ENCODE measurements at places on chromosomes 7 and 10.

DNA sequence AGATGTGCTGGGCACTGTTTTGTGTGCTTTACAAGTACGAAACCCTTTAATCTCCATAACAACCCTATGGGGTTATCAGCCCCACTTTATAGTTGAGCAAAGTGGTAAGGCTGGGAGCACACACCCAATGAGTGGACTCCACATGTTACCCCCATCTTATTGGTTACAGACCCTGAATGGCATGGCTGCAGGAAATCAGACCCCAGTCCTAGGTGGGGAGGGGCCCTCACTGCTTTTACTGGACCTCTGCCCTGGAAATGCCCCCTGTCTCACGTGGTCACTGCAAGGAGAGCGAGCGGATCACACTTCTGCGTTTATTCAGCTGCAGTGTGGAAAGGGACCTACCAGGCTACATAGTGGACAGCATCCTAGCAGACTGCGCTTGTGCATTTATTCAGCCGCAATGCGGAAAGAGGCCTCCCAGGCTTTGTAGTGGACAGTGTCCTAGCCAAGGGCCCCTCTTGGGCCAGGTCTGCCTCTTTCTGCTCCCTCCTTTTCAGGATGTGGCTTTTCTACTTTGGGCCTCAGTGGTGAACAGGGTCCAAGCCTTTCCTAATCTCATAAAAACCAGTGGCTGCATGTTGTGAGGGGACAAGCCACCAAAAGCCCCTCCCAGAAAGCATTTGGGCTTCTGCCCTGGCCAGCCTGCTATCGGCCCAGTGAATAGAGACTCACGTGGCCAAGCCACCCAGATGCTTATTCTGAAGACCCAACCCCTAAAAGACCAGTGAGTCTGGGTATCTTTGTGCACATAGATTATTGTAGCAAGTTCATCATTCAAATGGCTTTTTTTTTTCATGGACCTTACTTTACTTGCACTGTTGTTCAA, 405.7 kb upstream of the RNF32 start:
- DNase-seq, result no peak

- no peak for DNase-seq
Measured at GRCh38 chr7:40775877-40776276, 641.1 kb downstream of the SUGCT start.

DNA sequence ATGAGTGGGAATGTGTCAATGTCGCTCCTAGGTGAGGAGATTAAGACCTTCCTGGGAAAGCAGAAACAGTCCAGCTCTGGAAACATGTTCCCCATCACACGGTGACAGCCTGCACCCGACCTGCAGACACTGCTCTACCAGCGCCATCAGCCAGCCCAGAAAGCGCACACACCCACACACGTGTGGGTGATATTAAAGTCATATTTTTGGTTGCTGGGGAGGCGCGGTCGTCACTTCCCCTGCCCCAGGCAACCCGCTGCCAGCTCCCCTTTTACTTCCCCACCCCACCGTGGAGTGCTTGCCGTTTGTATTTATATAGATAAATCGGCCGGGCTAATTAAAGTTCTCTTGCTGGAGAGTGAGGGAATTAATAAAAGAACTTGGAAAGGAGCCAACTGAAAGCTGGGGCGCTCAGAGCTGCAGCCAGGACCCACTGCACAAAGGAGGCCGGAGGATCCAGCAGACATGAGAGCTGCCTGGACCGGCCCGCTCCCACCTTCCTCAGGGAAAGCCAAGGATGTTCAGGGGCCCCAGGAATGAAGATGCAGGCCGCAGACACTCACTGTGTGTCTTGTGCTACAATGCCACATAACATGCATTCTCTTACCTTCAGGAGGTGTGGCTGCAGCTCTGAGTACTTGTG, 145.2 kb upstream of the UNC5B start:
- no peak for DNase-seq

- DNase-seq, result no peak
Measured at GRCh38 chr10:67697724-67698131, 1.7 kb upstream of the CTNNA3 start.

DNA sequence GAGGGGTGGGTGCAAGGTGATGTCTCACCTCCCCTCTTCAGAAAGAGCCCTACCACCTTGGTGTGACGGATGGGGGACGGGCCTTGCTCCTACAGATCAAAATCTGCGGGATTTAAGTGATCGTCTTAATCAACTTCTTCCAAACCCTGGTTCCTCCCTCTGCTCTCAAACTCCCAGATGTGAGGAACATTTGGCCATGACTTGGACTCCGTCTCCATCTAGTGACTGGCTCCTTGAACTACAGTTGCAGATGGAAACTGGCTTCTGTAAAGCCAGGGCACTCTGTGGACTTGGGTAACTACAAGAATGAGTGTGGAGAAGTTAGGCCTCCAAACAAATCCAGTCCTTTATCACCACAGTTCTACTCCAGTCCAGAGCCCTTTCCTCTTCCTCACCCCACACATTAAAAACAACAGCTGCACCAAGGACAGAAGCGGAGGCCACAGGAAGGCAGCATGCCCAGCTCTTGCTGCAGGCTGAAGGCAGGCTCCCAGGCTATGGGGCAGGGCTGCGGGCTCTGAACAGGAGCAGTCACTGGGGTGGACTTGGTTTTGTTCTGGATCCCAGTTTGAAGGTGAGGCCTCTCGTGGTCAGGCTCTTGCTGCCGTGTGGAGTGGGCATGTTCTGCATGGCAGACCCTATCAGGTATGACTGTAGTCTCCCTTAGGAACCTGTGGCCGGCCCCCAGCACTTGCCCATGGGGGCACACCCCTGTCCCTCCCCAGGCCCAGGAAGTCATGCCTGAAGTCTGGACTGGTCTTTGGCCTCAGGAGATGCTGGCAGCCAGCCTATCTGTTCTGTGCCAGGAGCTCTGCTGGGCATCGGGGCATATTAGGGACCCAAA, 79.4 kb downstream of the VWC2 start:
- DNase-seq, result no peak

DNA sequence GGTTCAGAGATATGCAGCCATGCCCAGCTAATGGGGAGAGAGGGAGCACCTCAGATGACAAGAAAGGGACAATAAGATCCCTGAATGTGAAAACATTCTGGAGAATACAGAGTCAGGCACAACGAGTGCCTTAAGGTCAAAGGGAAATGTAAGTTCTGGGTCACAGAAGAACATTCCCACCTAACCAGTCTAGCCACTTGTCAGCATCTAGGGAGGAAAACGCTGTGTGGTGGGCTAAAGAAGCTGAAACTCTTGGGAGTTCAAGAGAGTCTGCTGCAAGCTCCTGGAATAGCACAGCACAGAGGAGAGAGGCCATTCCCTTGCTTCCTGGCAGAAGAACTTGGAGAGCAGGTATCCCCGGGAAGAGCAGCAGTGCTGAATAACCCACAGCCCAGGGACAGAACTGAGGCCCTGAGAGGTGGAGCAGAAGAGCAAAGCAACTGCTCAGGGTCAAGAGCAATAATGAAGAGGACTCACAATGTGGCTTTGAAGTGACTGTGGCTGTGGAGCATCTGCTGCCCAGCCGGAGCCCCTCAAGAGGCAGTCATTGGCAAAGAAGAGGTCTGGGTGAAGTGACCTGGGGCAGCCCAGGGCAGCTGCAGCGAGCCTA, 182.3 kb downstream of the NPSR1 start:
- no peak for DNase-seq

- no peak for DNase-seq
Measured at GRCh38 chr10:119005362-119006043, 24.0 kb upstream of the NANOS1 start.

- DNase-seq, result no peak
Measured at GRCh38 chr7:154837622-154838021, 165.3 kb downstream of the PAXIP1 start.

DNA sequence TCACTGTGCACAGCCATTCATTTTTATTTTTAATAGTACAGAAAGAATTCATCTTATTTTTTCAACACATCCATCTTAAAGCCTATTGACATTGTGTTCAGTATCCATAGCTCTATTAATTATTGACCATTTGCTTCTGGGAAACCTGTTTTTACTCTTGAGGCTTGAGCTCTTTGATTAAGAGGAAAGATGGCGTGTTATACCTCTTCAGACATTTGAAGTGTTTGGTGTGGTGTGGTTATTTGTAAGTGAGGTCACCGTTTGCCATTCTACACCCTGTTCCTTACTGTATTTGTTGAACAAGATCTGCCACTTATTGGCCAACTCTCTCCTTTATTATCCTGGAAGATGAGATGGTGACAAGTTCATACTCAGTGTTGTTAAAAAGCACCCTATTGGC, 18.4 kb downstream of the C7orf57 start:
- DNase-seq, result no peak

DNA sequence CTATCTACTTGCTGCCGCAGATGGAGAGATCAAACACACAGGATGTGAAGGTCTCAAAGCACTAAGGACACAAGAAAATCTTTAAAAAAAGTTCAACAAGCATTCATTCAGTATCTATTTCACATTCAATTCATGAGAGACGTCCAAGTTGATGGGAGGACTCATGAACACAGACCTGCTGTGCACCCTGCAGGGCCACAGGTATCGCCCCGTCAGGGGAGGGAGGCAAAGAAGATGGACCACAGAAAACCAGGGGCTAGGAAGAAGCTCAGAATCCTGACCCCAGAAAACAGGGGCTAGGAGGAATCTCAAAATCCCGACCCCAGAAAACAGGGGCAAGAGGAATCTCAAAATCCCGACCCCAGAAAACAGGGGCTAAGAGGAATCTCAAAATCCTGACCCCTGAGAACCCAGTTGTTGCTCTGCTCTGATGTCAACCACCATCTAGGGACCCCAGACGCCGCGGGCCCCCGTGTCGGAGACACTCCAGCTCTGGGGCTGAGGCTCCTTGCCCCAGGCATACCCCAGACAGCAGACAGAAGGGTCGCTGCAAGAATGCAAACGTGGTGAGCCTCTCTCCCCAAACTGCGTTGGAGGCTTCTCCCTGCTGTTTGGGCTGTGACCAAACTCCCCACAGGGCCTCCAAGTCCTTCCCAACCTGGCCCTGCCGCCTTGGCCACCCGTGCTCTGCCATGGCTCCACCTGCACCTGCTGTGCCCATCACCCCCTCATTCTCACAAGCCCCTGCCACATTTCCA, 197.6 kb downstream of the DIP2C start:
- DNase-seq, result no peak

DNA sequence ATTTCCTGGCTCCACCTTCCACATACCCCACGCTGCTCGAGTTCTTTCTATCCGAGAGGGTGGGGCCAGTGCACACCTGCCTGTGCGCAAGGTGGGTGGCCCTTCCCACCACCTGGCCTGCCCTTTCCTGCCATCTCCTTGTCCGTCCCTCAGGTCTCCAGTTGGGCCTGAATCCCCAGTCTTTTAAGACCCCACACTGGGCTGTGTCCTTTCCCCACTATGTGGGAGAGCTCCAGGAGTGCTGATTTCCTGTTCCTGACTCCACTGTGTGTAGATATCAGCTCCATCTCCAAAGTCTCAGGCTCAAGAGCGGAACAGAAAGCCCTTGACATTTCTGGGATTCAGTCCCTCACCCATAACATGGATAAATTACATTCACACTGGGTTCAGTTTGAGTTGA, 20.1 kb downstream of the LHPP start:
- no peak for DNase-seq

- no peak for DNase-seq
Measured at GRCh38 chr10:131246089-131246488, 65.4 kb downstream of the TCERG1L start.

GRCh38 chr10:101060951-101061623, 702 bp upstream of the KAZALD1 start:
- DNase-seq, result peak; percentile 87

GRCh38 chr7:141593134-141593533, 41.9 kb downstream of the AGK start:
- DNase-seq, result no peak

GRCh38 chr7:26345202-26345601, 53.5 kb downstream of the SNX10 start:
- DNase-seq, result no peak

- DNase-seq, result no peak
Measured at GRCh38 chr7:26369593-26369992, 77.9 kb downstream of the SNX10 start.

- DNase-seq, result no peak
Measured at GRCh38 chr7:100687751-100688300, 6.2 kb downstream of the GIGYF1 start.

- DNase-seq, result no peak
Measured at GRCh38 chr7:112371701-112372100, 78.6 kb upstream of the IFRD1 start.

DNA sequence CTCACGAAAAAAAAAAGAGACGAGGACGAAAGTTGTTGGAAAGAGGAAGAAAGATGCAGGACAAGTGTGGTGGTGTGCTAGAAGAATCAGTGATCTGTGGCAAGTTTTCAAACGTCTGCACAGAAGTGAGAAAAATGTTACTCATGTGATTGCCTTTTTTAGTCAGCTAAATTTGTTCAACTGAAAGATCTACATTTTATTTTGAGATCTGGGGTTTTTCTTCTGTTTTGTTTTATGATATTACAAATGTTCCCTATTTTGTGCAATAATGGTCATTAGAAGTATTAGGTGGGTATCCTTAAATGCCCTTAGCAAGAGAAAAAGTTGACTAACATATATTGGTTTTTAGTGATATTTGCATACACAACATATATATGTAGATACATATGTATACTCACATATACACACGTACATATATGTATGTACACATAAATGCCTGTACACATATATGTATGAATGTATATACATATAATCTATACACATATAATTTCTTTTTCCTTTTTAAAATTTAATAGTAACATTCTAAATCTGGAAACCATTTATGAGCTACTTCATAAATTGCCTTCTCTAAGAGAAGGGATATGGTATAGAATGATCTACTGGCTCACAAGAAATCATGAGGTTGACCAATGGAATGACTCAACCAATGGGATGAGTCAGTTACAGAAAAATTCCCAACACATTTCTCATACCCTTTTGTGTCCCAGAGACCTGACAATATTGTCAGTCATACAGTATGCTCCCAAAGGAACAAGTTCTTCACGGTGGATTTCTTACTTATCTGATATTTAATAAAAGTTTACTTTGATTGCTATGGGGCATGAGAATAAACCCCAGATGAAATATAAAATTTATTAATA, 38.4 kb downstream of the SLC39A12 start:
- DNase-seq, result no peak

DNA sequence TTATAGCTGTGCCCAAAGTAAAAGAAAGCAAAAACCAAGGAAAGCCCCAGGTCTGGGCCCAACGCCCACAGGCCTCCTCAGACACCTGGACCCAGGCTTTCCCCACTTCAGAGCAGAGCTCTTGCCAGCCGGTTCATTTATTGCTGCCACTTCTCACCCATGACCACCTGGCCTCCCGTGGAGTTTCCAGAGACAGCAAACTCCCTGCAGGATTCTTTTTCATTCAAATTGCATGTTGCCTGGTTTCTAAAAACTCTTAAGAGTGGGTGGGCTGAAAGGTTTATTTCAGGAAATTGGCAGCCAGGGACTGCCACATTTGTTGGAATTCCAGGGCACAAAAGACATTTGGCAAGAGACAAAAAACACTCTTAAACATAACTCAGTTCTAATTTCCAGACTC, 4.7 kb downstream of the VOPP1 start:
- DNase-seq, result no peak

DNA sequence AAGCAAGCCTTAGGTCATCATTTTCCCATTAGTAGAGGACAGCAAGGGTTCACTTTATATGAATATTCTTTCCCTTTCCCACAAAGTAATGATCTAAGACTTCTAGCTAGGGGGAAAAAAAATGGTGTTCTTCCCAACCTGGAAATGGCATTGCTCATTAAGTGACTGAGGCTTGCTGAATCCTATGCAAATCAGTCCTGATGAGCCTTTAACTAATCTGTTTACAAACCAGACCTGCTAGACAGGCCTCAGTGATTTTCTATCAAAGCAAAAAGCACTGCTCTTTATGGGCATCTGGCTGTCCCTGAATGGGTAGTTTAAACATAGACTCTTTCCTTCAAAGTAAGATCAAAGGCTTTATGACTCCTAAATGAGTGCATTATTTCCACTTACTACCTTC, 146.3 kb downstream of the HIBADH start:
- DNase-seq, result no peak

Measured in cortex of kidney (tissue), 1 donor.